HT-29 (cell line): ENCODE measurements at places on chromosomes 3 and 15. TPM values are rescaled to one million over a fixed set of nuclear protein-coding genes. Genes with fewer than 3 reads are reported as not detected.

The CADM2 gene
- total RNA-seq: not detected in 2 replicates

The KIF7 gene
- total RNA-seq: 2.0 and 2.1 TPM in 2 replicates

The PLS1 gene
- total RNA-seq: 38.5 and 40.3 TPM in 2 replicates

The SCN5A gene
- total RNA-seq: not detected in 2 replicates

The HYAL3 gene
- 8.3 and 12.7 TPM in 2 replicates for total RNA-seq

The CDCP1 gene
- total RNA-seq: 13.6 and 15.6 TPM in 2 replicates

The ARHGEF26 gene
- 8.3 and 11.3 TPM in 2 replicates for total RNA-seq

The CCDC54 gene
- not detected in 2 replicates for total RNA-seq

The GRM2 gene
- 0.21 TPM in 1 of 2 replicates, not detected in the other for total RNA-seq

The CXCR6 gene
- total RNA-seq: not detected in 2 replicates

The CLSTN2 gene
- total RNA-seq: not detected in 2 replicates

The LDHAL6B gene
- total RNA-seq: not detected in 2 replicates

The PATL2 gene
- 0.20 TPM in 1 of 2 replicates, not detected in the other for total RNA-seq

The NIPA2 gene
- 161 and 174 TPM in 2 replicates for total RNA-seq

The GOLGA8O gene
- total RNA-seq: not detected in 2 replicates

The DPPA2 gene
- not detected in 2 replicates for total RNA-seq

The HTR3E gene
- not detected in 2 replicates for total RNA-seq

The WDR53 gene
- 4.2 and 5.3 TPM in 2 replicates for total RNA-seq

The GOLGA6L9 gene
- total RNA-seq: 2.5 and 2.9 TPM in 2 replicates

The NANOGP8 gene
- total RNA-seq: not detected in 2 replicates

The ISL2 gene
- total RNA-seq: 1.2 and 3.4 TPM in 2 replicates

The STXBP5L gene
- total RNA-seq: not detected in 2 replicates
